ENCODE measurements at places on chromosomes 13 and 19. TPM values are rescaled to one million over a fixed set of nuclear protein-coding genes. Genes with fewer than 3 reads are reported as not detected.

SSC5D gene
- 2.4 TPM for total RNA-seq

CERS1 gene
- total RNA-seq, result 12.3 TPM

ANKRD24 gene
- total RNA-seq, result 2.1 TPM

GRCh38 chr19:38412961-38413360 is 10.1 kb downstream of the FAM98C start:
- no peak for DNase-seq

DNA sequence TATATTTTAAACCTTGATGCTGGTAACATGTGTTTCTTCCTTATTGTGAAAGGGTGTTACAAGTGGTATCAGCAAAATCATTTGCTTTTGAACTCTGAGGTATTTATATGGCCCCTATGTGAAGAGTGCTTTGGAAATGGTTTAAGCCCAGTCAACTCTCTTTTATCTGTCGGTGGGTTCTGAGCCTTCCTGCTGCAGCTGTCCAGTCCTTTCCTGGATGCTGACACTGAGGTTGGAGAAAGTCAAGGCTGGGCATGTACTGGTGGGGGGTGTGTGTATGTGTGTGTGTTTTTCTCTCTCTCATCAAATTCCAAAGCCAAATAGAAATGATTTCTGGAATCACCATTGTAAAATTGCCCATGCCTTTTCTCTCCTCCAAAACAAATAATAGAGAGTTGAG is 221.2 kb downstream of the LMO7 start:
- no peak for DNase-seq

DNA sequence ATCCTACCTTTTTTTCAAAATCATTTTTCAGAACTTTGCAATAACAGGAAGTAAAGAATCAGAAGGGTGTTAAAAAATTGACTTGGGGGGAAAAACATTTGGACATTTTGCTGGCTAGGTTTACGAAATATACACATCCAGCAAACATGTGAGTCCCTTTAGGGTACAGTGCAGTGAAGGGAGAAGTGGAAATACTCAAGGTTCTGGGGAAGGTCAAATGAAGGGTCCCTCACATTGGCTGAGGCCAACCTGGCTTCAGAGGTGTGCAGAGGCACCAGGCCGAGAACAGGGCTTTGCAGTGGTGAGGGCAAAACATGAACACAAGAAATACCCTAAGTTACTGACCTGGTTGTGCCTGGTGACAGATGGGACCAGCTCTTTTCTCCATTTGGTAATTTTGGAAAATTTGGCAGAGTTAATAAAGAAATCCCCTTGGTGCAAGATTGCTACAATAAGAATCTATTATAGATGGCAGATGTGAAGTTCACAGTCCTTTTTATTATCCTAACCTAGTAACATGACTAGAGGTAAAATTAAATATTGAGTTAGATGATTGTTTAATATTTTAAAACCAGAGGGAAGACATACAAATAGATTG is 1.5 kb upstream of the UPF3A start:
- DNase-seq, result no peak
